ENCODE measurements at places on chromosomes 7 and 10.

GRCh38 chr7:23418046-23418445 lies 52.2 kb downstream of the IGF2BP3 start:
- no peak for DNase-seq

DNA sequence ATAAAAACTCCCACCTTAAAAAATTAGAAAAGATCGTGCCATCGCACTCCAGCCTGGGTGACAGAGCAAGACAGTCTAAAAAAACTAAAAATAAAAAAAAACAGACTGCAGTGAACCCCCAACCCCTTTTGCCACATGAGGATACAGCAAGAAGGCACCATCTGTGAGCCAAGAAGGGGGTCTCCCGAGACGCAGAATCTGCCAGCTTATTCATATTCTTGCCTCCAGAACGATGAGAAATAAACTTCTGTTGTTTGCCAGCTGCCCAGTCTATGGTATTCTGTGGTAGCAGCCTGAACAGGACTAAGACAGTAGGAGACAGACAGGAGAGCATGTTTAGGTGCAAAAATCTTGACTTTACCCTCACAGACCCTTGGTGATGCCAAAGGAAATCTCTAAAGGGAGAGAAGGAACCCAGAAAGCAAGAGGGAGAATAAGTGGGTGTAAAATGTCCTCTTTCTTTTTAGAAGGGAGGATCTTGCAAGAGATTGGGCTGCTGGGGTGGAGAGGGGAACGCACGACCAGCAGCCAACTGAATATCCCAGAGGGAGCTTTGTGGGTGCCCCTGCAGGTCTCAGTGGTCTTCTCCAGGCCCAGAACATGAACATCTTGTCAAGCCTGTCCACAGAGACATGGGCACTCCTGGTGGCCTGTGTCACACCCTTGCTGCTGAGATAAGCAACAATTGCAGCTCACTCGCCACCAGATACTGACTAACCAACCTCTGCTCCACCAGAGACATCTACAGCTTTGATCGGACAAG lies 400.7 kb upstream of the FOXK1 start:
- no peak for DNase-seq

DNA sequence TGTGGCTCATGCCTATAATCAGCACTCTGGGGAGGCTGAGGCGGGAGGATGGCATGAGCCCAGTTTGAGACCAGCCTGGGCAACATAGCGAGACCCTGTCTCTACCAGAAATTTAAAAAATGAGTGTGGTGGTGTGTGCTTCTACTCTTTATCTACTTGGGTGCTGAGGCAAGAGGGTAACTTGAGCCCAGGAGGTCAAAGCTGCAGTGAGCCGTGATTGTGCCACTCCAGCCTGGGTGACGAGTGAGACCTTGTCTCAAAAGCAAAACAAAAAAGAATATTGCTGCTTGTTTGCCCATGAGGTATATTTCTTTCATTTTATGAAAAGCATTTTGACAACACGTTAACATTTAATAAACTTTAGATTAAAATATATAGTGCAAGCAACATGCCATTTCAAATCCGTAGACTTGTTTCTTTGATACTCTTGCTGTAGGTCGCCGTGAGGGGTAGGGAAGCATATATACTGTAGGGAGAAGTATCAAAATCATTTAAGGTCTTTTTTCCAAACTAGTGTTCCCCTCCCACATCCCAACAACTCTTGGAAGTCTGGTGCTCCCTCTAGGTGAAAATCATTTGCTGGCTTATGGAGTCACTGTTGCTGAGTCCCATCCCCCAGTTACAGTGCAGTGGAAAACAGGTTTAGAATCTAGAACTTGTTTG lies 4.3 kb upstream of the LSMEM1 start:
- DNase-seq, result no peak

DNA sequence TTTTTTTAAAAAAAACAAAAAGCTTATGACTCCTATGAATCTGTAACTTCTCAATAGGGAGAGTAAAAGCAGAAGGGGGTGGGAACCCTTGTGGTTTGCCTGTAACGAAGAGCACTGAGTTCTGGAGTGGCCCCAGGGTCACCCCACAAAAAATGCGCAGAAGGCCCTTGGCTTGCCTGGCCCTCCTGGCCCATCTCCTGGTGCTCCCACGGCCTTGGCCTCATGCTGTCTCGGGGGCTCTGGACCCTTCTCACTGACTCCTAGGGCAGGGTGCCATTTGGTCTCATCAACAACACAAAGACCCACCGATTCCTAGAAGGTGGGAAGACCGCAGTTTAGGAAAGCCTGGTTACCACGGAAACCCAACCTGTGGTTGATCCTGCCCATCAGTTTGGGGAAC lies 40.8 kb downstream of the ZNF467 start:
- DNase-seq, result no peak

DNA sequence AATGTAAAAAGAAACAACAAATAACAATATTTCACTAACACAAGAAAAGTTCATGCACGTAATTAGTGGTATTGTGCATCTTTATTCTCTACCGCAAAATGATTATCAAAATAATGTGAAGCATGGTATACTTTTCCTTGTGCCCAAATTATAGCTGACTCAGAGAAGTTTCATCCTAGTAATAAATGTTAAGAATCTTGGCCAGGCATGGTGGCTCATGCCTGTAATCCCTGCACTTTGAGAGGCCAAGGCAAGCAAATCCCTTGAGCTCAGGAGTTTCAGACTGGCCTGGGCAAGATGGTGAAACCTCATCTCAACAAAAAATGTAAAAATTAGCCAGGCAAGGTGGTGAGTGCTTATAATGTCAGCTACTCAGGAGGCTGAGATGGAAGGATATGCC lies 105.0 kb downstream of the KMT2C start:
- no peak for DNase-seq

- no peak for DNase-seq
Measured at GRCh38 chr10:61028861-61029361, 84.9 kb upstream of the RHOBTB1 start.

DNA sequence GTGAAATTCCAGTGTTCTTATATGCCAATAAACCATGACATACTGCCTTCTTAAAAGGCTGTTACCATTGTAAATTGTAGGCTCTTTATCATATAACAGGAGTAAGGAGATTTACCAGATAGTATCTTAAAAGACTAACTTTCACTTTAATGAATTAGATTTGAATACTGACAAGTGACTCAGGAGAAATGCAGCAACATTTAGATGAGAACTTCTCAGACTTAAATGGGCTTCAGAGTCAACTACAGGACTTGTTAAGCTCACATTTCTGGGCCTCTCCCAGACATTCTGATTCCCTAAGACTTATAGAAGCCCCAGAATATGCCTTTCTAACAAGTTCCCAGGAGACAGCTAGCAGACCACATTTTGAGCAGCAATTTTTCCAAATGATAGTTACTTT lies 466.3 kb downstream of the ARL4A start:
- DNase-seq, result no peak

- DNase-seq, result no peak
Measured at GRCh38 chr10:91634246-91634645, 1.4 kb upstream of the PPP1R3C start.

DNA sequence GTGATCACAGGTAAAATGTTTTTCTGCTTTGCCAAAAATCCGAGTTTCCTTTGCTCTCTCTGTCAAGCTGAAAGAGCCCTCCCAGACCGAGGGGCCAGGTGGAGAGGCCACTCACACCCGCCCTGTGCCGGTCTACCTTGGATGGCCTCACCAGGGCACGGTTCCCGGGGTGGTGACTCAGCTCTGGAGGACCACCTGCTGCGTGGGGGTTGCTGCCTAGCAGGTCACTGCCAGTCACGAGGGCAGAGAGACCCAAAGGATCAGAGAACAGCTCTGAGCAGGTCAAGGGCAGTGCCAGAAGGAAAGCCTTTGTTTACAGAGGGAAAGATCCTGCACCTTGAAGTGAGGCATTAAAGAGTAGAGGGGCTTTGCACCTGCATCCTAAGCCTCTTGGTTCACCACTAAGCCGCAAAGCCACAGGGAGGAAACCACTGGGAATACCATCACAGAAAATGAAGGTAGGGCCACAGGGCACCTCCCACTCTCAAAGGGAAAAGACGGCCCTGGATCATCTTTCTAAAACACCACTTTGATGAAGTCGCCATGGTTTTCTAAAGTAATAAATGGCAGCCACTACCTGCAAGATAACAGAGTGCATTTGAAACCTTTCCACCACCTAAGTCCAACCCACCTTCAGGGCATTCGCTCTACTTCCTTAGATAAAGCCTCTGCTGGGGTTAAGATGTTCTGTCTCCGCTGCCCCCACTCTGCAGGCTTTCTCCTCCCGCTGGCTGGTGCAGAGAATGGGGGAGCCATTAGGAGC lies 160.3 kb upstream of the KLF14 start:
- no peak for DNase-seq

DNA sequence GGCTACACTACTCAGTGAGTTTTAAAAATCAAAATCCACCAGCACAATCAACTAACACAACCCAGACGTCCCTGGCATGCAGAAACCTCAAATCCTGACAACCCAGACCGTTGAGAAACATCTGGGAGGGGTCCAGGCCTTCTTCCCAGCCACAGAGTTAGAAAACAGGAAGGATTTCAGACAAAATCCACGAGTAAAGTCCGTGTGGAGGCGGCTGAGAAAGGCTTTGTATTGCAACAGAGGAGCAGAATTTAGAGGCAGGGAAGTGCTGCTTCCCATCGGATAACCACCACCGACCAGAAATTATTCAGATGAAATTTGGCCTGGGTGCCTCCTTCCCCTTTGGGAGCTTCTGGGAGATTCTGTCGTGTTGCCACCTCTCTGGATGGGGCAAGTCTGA lies 61.5 kb downstream of the TNS3 start:
- DNase-seq, result no peak

Data from renal pelvis (tissue), 12 donors.